Activated gamma-delta T cell (primary cell): ENCODE measurements at places on chromosomes 5 and 9.

DNA sequence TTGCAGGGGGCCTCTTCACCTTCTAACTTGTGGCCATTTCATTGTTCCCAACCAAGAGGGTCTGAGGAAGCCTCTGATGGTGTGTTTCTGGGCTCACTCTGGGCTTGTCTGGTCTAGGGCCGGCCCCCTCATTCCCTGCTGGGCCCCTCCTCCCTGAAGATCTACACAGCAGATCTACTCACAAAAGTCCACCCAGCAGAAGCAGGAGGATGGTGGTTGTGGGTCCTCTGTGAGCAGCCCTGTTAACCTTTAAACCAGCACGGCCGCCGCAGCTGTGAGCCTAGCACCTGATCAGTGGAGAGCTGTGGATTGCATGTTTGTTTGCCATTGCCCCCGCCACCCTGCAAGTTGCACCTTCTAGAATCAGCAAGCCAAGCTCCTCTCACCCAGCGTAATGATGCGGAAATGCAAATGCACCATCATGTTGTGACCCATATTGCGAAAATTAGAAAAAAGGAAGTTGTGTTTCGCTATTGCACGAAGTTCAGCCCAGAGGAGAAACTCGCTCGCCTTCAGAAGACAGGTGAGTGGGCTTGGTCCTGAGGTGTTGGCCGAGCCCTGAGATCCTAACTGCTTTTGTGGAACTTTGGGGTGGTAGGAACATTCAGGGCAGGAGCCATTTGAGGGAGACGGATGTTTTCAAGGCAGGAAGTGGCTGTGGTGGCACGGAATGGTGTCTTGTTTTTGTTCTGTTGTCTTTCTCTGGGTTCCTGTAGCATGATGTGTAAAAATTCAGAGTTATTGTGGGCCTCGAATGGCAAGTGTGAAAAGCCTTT lies 16.7 kb downstream of the FGD3 start:
- peak; percentile 55 for DNase-seq

DNA sequence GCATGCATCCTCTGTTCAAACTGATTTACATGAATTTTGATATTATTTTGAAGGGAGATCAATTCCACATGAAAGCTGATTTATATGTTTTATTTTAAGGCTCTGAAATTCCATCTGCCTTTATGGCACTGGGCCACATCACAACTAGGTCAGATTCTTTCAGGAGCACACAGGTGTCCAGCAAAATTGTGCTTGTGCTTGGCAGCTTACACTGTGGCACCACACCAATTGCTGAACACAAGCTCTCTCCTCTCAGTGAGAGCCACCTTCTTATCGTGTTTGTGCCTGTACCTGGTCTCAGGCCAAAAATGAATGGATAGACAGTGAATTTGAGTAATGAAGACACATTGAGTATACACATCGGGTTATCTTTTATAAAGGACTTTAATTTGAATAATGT lies 200.4 kb downstream of the CDH10 start:
- DNase-seq, result no peak

GRCh38 chr5:73443829-73444498 lies 4.6 kb downstream of the FOXD1 start:
- no peak for DNase-seq

DNA sequence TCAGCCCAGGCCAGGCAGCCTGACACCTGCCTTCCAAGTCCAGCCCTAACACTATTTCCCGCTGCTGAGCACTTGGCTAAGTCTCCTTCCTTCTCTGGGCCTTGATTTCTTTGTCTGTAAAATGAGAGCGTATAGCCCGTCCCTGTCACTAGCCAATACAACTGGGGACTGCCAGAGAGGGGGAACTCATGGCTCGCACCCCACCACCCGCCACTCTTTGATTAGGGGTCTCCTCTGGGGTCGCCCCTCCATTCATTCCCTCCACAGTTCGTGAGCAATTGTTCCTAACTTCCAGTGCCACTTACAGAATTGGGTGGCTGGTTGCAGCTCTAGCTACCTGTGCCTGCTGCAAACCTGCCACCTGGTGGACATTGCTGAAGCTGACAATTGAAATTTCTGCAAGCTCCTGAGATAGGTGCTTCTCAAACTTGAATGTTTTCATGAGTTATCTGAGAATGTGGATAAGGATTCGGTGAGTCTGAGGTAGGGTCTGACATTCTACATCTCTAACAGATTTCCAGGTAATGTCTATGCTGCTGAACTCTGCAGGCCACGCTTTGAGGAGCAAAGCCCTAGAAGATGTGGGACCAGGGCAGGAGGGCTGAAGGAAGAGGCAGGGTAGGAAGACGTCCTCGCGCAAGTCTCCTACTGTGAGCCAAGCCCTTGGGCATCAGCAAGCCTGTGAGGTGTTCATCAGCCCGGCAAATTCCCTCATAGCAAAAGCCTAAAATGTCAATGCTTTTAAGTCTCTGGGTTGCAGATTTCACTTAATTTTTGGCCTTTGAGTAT lies 13.3 kb upstream of the RECK start:
- DNase-seq, result no peak

- no peak for DNase-seq
Observed at GRCh38 chr5:178793151-178793550, 62.7 kb upstream of the ZNF354A start.

GRCh38 chr5:14034963-14035362 lies 90.5 kb upstream of the DNAH5 start:
- DNase-seq, result no peak

DNA sequence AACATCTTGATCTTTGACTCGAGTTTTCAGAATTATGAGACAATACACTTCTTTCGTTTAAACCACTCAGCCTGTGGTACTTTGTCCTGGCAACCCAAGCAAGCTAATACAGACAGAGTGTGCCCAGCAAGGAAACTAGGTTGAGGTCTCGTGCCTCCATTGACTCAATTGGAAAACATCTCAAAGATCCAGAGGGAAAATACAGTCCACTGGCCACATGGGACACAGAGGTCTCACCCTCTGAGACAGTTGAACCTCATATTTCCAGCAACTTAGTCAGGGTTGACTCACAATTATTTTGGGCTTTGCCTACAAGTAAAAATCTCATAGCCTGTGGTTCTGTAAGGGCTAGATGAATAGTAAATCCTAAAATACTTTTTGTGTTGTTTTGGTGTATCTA lies 631.5 kb downstream of the MTRR start:
- DNase-seq, result no peak

GRCh38 chr5:94103514-94104245 lies 362.3 kb upstream of the POU5F2 start:
- DNase-seq, result no peak

- DNase-seq, result no peak
Observed at GRCh38 chr5:125130591-125130990, 384.2 kb upstream of the ZNF608 start.

GRCh38 chr5:142390334-142390733 lies 65.5 kb upstream of the SPRY4 start:
- DNase-seq, result no peak

DNA sequence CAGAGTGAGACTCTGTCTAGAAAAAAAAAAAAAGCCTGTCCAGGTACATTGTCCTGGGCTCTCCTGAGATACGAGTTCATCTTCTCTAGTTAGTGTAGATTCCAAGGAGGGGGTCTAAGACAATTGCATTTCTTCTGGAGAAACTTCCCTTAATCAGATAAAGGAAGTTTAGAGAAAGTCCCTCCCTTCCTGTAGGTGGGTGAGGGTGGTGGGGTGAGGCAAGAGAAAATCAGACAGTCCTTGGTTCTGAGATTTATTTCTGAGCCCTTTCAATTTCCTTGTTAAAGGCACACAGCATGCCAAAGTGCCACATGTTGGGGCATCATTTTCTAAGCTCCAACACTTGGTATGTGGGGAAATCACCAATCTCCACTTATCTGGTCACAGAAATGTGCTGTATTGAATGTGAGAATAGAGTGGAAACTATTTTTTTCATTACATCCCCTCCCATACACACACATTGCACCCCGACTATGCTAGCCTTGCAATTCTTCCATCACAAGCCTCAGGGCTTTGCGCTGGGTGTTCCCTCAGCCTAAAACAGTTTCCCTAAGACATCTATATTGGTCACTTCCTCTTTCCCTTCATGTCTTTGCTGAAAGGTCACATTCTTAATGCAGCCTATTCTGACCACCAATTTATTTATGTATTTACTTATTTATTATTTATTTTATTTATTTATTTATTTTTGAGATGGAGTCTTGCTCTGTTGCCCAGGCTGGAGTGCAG lies 5.1 kb upstream of the TUT7 start:
- DNase-seq, result no peak

GRCh38 chr9:90921104-90921503 lies 119.5 kb downstream of the SYK start:
- no peak for DNase-seq

DNA sequence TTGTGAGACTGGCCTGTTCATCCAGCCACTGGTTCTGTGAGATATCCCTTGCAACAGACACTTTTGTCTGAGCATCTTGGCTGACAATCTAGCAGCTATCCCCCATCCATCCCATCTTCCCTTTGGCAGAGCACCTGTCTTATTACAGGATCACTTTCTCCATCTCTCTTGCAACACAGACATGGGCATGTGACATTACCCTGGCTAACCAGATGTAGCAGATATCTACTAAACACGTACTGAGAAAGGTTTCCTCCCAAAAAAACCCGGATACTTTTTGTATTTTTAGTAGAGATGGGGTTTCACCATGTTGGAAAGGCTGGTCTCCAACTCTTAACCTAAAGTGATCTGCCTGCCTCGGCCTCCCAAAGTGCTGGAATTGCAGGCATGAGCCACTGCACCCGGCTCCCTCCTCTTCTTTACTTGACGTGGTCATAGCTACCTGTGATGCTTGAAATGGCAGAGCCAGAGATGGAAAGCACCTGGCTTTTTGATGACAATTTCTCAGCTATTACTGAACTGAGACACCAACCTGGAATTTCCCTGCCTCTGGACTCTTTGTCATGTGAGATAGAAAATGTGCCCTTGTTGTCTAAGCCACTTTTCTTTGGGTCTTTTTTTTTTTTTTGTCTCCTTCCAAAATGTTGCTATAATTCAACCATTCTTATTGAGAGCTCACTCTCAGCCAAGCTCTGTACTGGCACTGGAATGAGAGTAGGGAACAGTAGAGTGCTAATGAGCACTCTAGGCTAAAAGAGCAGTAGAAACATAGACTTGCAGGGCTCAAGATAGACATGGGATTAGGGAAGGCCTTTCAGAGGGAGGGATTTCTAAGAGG lies 32.6 kb downstream of the FNBP1 start:
- no peak for DNase-seq

DNA sequence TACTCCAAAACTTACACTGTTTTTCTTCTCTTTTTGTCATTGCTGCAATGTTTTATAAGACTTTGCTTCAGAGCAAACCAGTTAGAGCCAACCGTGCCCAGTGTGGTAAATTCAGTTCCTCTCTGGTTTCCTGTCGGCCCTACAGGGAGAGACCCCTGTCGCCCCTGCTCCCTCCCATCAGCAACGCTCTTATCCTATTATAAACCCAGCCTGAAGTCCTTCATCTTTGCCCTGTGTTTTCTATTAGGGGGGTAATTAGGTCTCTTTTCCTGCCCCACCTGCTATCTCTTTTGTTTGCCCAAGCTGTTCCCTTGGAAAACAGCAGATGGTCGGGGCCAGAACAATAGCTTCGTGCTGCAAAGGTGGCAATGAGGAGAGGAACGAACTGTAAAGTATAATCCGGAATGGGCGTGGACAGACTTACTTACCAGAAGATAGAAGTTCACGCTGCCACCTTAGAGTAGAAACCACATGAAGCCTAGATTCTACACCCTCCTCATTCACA lies 21.4 kb upstream of the OTULINL start:
- DNase-seq, result no peak

DNA sequence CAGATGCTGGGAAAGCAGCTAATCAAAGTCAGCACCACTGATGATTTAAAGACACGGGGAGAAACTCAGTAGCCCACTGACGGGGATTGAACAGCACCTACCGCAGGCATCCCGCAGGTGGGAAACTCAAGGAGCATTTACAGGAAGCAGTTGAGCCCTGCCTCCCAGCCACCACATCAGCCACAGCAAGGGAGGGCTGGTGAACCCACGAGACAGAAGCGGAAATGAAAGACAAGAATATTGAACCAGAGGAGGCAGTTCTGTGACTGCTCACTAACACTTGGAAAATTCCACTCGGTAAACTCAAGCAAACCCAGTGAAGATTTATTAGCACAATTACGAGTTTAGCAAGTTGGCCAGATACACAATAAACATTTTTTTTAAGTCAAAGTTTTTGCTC lies 10.6 kb upstream of the FAM163B start:
- DNase-seq, result no peak

DNA sequence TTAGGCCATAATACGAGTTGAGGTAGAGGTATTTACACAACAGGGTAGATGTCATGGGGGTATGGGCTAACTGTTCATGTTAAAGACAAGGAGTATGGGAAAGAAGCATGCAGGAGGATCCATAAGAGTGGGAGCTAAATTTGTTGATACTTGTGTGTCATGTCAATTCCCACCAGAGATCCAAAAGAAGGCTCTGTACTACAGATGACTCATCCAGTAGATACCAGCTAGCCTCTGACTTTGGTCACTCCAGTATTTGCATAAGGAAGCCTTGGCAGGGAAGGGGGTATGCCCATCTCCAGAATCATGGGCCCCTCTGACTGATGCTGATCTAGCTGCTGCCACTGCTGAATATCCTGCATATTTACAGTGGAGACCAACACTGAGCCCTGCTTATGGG lies 743.7 kb upstream of the GRAMD2B start:
- no peak for DNase-seq

DNA sequence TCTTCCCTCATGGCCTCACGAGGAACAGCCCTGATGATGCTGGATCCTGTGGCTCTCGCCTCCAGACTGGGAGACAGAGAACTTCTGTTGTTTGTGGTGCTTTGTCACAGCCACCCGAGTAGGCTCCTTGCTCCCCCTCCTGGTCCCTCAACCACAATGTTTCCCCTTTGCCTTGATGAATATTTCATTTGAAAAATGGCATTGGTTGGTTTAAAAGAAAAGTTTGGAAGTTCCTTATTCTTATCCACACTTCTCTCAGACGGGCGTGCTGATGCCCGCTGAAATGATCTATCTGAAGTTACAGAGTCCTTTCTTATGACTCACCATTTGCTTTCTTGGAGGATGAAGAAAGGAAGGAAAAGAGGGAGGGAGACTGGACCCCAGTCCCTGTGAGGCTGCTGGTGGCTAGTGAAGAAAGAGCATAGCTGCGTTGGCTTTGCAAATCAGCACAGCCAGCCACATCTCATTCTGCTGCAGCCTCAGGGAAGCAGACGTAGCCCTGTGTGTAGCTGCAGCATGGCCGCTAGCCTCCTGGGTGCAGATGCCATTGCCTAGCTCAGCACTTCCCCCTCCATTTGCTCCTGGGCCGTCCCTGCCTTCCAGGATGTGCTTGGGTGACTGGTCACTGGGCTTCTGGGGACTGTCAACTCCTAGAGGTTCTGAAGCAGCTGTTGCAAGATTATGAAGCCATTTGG lies 185.9 kb downstream of the ERCC6L2 start:
- DNase-seq, result no peak

- DNase-seq, result no peak
Observed at GRCh38 chr5:52375969-52376368, 411.7 kb upstream of the ITGA1 start.

DNA sequence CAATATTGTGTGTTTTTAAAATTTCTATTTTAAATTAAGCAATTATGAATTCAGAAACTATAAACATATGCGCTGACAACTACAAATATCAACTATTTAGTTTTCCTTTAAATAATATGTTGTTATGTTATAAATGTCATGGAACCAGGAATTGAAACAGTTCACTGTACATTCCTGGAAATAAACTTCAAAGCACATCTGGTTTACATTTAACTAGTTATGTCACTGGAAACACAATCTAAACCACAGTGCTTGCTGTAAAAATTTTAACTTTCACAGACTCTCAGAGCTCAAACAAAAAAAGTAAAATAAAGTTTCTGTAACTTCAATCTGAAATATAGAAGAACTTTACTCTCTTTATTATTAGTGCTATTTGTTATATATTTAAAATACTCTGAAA lies 179.2 kb downstream of the FBN2 start:
- DNase-seq, result no peak

- DNase-seq, result no peak
Observed at GRCh38 chr5:130571076-130571475, 594.0 kb downstream of the HINT1 start.
